ENCODE measurements at places on chromosomes 1 and 21.

DNA sequence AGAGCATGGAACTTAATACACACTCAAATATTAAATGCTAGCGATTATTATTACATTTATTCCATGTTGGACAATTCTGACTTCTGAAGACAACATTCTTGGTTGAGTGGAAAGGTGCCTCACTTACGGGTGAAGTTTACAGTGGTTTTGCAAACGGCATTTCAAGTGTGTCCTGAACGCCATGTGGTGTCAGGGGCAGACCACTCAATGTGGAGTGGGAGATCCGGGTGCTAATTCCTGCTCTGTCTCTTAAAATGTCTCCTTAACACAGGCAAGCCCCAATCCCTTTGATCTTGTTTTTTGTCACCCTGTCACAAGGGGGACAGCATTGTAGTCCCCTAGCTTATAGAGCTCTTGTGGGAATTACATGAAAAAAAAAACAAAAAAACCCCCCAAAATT, 5.6 kb upstream of the TDRD10 start:
- DNase-seq, result no peak

DNA sequence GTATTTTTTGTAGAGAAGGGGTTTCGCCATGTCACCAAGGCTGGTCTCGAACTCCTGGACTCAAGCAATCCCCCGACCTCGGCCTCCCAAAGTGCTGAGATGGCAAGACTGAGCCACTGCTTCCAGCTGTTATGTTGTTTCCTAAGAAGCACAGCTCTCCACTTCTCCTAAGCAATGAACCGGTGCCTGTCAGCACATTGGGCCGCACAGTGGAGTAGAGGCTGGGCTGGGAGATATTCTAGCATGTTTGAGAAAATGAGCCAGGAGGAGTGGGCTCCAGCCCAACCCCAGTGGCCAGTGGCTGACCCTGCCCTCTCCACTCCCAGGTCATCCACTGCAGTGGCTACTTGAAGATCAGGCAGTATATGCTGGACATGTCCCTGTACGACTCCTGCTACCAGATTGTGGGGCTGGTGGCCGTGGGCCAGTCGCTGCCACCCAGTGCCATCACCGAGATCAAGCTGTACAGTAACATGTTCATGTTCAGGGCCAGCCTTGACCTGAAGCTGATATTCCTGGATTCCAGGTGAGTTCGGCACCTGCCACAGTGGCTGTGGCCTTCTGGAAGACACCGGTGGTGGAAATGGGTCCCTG, 27.0 kb downstream of the SIM2 start:
- DNase-seq, result no peak

DNA sequence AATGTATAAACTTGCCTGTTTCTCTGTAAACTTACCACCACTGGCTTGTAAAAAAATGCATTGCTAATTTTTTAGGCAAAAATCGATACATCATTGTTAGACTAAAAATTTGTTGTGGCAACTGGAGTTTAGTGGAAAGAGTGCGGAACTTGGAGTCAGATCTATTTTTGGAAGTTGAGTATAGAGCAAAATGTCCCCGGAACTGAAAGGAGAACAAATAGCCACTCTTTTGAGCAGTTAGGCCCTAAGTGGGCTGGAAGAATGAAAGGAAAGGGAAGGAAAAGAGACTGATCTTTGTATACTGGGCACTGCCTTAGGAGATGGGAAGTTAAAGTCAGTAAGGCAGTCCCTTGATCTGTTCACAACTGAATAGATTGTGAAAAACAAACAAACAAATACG, 30.2 kb downstream of the OPTC start:
- no peak for DNase-seq

DNA sequence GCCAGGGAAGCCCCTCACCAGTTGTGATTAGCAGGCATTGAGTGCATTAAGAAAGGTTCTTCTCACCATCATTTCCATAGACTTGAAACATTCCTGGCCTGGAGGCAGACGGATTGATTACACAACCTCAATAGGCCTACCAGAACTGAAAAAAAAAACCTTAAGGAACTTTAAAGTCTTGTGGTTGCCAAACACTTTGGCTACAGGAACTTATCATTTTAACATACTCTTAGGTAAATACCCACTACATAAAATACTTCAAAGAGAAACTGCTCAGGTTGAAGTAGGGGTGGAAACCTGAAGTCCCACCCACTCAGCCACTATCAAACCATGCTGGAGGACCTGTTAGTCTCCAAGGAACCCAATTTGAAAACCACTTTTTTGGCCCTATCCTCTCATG, 22.4 kb upstream of the HMGB4 start:
- DNase-seq, result no peak

DNA sequence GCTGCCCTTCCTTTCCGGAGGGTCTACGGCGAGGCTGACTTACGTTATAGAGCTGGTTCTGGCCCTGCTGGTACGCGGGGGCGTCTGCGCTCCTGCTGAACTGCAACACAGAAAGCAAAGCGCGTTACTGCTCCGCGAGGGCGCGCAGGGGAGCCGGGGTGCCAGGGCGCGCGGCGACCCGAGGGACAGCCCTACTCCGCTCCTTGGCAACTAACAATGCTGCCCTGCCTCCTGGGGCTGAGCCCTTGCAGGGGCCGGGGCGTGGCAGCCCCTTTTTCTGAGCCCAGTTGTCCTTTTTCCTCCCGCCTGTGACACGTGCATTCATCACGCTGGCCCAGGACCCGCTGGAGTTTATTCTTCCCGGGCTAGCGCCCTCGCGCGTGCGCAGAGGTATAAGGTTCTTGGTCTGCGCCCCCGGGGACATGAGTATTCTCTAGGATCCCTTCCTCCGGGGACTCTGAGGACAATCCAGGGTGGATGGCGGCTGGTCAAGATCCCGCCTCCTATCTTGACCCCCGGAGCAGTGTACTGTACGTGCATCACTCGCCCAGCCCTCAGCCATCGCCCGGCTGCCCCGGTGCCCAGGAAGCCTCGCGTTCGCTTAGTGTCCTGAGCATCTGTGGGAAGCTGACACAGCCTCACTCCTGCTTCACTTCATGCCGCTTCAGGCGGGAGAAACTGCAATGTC, 78.9 kb downstream of the CD247 start:
- no peak for DNase-seq

GRCh38 chr1:176998183-176998795, 166.2 kb downstream of the ASTN1 start:
- DNase-seq, result no peak

- no peak for DNase-seq
Measured at GRCh38 chr1:175036476-175036875, 13.3 kb upstream of the MRPS14 start.

- DNase-seq, result no peak
Measured at GRCh38 chr1:154219541-154219940, 1.2 kb upstream of the UBAP2L start.

DNA sequence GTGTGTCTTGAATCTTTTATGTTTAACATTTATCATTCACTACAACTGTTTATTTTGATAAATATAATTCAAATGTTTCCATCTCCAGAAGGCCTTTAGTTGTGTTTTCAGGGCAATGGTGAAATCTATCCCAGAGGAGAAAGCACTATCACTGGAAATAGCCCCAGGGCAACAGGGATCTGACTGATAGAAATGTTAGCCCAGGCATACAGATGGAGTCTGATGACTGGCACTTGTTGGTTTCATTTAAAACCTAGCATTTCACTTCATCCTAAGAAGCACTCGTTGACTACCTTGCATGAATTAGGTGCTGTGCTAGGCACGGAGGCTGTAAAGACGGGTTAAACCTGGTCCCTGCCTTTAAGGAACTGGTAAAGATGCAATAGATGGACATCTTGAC, 103.1 kb downstream of the C1orf21 start:
- no peak for DNase-seq

DNA sequence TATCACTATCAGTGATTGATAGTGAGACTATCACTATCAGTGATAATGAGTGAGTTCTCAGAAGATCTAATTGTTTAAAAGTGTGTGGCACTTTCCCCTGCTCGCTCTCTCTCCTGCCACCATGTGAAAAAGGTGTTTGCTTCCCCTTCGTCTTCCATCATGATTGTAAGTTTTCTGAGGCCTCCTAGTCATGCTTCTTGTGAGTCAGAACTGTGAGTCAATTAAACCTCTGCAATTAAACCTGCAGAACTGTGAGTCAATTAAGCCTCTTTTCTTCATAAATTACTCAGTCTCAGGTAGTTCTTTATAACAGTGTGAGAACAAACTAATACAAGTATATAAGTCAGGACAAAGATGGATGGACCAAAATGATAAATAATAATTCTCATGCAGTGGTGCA, 7.0 kb upstream of the IL23R start:
- no peak for DNase-seq

- DNase-seq, result no peak
Measured at GRCh38 chr1:69987881-69988280, 217.5 kb downstream of the LRRC40 start.

- DNase-seq, result no peak
Measured at GRCh38 chr1:221697923-221698425, 43.9 kb downstream of the DUSP10 start.

DNA sequence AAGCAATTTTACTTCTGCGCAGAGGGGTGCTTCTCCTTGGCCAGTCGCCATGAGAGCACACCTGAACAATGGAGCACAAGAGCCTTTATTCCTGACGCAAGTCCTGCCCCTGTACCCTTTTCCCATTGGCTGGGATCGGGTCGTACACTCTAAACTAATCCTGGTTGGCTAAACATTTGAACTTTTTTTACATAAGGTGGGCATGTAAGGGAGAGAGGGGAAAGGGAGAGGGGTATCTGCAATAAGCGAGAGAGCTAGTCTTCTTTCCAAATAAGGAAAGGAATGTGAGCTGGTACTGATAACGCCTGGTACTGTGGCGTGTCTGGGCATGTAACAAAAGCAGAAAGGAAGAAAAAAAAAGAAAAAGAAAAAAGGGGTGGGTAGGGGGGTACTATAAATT, 21.8 kb downstream of the MFSD2A start:
- DNase-seq, result no peak

- no peak for DNase-seq
Measured at GRCh38 chr1:97743129-97743528, 177.7 kb downstream of the DPYD start.

DNA sequence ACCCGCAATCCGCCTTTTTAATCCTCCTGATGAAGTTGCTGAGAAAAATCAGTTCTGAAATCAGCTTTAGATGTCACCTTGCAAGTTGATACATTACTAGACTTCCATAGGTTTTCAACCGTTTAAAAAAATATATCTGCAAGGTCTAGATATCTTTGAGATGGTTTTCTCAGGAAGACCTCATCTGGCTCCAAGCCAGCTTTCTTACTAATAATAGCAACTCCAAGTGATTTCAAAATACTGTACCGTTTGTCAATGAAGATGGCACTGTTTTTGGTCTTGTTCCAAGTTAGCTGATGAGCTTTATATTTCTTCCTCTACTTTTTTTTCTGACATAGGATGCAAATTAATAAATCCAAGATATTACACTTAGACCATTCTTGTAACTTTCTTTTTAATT, 40.3 kb downstream of the LRRC8C start:
- no peak for DNase-seq

GRCh38 chr21:32887026-32887425, 115.5 kb upstream of the PAXBP1 start:
- DNase-seq, result no peak

DNA sequence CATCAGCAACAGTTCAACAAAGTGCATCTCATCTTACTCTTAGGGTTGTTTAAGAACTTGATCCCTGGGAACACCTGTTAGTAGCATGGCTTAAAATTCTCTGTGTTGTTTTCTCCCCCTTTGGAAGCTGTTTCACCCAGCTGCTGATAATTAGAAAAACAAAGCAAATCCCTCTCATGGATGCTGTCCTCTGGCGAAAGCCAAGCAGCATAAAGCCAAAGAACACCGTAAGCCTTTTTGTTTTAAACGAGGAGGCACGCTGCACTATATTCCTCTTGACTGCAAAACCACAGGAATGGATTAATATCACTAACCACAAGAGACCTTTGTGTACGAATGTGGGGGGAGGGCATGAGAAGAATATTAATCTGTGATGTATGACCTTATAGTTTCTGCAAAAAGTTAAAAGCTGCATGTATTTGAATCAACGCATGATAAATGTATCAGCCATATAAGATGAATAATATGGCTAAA, 923.2 kb downstream of the LTN1 start:
- no peak for DNase-seq

GRCh38 chr21:35324372-35325220, 275.5 kb upstream of the RUNX1 start:
- no peak for DNase-seq

DNA sequence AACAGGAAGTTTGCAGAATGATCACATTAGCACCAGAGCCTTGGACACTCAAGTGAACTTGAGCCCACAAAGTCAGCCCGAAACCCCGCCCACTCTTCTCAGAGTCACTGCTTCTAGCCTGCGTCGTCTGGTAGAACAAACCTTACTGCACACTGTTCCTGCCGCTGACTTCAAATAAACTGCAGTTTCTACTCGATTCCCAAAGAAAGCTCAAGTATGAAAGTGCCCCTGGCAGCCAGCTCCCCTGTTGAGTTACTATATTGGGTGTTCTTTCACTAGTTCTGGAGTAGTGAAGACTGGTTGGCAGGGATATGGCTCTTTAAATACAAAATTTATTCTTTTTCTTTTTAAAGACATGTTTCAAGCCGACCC, 164.7 kb downstream of the GALNT2 start:
- no peak for DNase-seq

- no peak for DNase-seq
Measured at GRCh38 chr1:6180268-6180706, at the start of gene CHD5. TSS of gene CHD5 (minus strand) at chr1:6180321. CDS start at chr1:6180023, 298 bp downstream.

- no peak for DNase-seq
Measured at GRCh38 chr1:41323243-41323642, 38.0 kb upstream of the FOXO6 start.

DNA sequence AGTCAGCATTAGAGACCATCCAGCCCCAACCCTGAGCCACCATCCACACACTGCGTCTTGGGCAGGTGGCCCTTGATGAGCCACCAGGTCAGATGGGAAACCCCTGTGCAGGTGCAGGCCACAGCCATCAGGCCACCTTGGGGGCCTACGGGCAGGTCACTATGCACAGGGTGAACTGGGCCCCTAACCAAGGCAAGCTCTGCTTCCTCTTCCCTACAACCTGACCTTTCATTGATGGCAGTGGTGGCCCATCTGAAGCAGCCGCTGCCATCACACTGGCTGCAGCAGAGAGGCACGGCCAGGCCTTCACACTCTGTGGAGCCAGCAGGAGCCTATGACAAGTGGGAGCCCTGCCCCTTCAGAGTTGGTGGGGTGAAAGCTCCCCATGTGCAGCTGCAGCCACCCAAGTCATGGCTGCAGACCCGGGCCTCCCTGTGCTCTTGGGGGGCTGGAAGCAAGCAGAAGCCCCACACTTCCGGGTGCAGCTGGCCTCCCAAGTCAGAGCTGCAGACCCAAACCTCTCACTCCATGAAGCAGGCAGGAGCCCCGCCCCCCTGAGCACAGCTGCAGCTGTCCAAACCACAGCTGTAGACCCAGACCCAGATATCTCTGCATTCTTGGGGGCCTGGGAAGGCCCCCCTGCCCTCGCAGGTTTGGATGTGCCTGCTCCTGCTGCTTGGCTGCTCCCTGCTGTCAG, 681.5 kb downstream of the MATN1 start:
- DNase-seq, result no peak

GRCh38 chr1:53482441-53483153, 23.4 kb downstream of the DMRTB1 start:
- DNase-seq, result no peak

DNA sequence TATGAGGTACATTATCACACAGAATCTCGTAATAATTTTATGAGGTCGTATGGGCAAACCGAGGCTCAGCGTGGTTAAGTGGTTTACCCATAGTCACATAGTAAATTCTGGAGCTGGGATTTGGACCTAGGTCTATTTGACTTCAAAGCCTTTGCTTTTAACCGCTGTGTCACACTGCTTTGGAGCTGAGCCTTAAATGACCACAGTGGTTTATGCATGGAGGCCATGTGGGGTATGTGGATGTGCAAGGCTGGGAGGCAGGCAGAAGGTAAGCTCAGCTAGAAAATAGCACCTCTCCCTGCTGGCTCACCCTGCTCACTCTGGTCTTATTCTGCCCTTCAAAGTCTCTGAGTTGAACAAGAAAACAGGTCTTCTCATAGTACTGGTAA, 269.5 kb downstream of the TRABD2B start:
- no peak for DNase-seq

All from activated CD8-positive, alpha-beta memory T cell treated with anti-CD3 and anti-CD28 coated beads for 4 hours (primary cell).